Nucleus accumbens (tissue), 56 donors: ENCODE measurements at places on chromosomes 12 and 14.

- DNase-seq: no peak
Observed at GRCh38 chr14:102479777-102480176, 29.8 kb downstream of the ANKRD9 start.

- no peak for DNase-seq
Observed at GRCh38 chr12:73106296-73106695, 834.1 kb downstream of the TRHDE start.

GRCh38 chr12:118164798-118165486 is 29.0 kb downstream of the PEBP1 start:
- DNase-seq: no peak

DNA sequence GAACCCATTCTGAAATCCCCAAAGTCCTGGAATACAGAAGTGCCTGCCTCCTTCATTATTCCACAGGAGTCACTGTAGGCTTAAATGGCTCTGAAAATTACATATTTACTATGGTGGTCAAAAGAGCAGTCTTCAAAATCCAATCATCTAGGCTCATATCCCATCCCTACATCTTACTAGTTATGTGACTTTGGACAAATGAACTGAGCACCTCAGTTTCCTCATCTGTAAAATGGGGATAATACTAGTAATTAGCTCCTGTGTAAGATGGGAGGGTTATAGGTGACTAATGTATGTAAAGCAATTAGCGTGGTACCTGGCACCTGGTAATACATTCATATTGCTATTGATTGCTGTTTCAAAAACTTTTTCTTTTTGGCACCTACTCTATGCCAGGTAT is 243.6 kb downstream of the CHST11 start:
- DNase-seq: no peak

GRCh38 chr12:49347311-49348193 is 864 bp downstream of the DNAJC22 start:
- DNase-seq: peak; percentile 93

- DNase-seq: no peak
Observed at GRCh38 chr14:92495027-92495426, 18.6 kb upstream of the RIN3 start.

GRCh38 chr12:89162589-89163261 is 189.6 kb downstream of the DUSP6 start:
- no peak for DNase-seq

GRCh38 chr12:82515652-82516051 is 157.3 kb downstream of the METTL25 start:
- DNase-seq: no peak

DNA sequence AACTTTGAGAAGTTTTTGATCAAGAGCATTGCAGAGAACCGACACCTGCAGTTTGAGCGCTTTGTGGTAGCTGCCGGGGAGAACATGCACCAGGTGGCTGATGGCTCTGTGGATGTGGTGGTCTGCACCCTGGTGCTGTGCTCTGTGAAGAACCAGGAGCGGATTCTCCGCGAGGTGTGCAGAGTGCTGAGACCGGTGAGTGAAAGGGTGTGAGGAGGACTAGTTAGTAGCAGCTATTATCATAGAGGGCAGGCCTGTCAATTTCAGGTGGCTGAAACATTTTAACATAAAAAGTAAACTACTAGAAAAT is 27.0 kb upstream of the HIGD1C start:
- DNase-seq: no peak

- no peak for DNase-seq
Observed at GRCh38 chr14:26636561-26636960, 38.7 kb upstream of the NOVA1 start.

DNA sequence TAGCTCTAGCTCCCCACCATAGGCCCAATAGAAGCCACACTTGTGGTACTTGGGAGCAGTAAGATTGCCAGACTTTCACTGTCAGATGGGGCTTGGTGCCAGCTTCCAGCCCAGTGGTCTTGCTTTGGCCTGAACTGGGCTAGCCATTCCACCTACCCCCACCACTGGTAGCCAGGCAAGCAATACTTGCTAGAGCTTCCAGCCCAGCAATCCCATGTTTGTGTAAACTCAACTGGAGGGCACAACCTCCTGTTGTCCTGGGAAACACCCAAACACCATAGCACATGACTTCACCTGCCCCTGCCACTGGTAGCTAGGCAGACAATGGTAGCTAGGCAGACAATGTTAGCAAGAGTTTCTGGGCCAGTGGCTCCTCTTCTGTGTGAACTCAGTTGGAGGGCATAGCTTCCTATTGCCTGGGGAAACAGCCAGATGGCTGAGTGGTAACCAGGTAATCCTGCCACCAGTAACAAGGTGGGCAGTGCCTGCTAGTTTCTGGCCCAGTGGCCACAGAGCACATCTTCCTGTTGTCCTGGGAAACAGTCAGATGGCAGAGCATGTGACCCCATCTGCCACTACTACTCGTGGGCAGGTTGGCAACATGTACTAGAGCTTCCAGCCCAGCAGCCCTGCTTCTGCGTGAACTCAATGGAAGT is 5.6 kb upstream of the OR6C76 start:
- DNase-seq: no peak

DNA sequence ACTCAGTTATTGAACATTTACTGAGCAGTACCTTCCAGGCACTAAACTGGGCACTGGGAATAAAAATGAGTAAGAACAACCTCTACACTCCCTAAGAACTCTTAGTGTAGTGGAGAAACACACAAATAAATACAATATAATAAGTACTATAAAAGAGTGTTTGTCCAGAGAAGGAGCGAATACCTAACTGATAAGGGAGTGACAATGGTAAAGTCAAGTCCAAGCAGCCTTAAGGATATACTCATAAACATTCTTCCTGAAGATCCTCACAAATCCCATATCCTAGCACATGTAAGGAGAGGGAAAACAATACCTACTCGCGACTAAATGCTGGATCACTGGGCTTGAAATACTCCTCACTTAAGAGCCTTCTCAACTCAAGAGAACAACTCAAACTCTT is 32.8 kb downstream of the SPTLC2 start:
- no peak for DNase-seq

DNA sequence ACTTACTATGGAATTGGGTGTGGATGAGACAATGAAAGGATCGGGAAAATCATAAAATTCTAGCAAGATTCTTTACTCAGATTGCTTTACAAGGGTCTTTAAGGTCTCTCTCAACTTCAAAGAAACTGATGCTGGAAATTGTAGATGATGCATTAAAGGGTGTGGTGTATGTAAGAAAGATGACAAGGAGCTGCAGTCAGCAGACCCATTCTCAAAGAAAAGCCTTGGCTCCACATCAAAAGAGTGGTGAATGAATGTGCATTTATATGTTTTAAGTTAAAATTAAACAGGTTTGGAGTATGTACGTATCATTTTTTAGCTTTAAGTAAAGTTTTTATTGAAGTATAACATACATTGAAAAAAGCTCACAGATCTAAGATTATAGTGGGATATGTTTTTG is 194.5 kb downstream of the C12orf75 start:
- DNase-seq: no peak

DNA sequence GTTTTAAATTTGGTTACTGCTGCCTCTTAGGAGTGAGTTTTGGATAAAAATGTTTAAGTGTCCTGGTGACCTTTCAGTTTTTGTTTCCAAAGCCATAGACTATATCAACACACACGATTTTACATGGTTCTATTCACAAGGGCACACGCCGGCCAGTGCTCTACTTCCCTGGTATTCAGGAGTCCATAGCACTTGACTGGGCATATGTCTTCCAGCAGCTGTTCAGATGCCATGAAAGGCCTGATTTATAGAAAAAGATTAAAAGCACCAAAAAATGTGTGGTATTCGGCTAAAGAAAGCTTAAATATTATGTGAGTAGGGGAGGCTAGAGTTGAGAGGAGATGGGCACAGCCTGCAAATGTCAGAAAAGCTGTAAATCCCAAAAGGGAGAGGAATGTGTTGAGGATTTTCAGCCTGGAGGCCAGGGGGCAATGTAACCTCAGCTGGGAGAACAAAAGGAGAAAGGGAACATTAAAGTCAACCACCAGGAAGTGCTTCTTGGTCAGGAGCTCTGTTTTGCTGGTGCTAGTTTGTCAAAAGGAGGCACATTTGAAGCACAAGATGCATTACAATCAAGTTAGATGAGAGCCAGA is 478.4 kb downstream of the RAD51B start:
- no peak for DNase-seq

DNA sequence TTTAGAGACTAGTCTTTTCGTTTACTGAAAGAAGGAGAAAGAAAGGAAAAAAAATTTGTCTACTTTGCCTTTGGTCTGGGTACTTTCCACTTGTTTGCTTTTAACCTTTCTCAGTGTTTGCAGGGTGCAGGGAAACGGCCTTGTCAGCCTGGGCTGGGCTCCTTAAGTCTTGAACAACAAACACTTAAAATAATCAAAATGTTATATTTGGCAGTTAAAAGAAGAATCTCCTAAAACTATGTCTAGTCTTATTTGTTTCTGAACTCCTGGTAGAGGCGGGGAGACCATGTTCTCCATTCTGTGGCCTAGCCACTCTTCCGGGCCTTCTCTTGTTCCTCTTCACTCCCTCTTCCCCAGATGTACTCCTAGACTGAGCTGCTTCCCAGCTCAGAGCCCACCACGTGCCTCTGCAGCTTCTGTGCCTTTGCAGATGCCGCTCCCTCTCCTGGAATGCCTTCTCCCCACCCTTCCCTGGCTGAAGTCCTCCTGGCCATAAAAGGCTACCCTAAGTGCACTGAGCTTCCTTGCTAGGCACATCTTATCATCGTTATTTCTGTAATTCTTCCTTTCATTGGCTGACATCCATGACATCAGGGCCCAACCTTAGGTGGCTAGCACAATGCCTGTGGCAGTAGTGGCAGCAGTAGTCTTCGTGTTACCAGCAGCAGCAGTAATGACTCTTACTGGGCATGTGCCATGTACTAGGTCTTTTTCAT is 432.9 kb downstream of the ZFP36L1 start:
- DNase-seq: no peak
